Aortic smooth muscle cell (primary cell): ENCODE measurements at places on chromosomes 16 and 17. TPM values are rescaled to one million over a fixed set of nuclear protein-coding genes. Genes with fewer than 3 reads are reported as not detected.

KCNJ16 gene
- not detected in 2 replicates for total RNA-seq

RASL10B gene
- 0.40 and 1.1 TPM in 2 replicates for total RNA-seq

SPATA32 gene
- under 0.01 and 0.06 TPM in 2 replicates for total RNA-seq

CTRB1 gene
- not detected in 2 replicates for total RNA-seq

CCL16 gene
- total RNA-seq, result not detected in 2 replicates
